ENCODE measurements at places on chromosomes 2 and 18.

- DNase-seq, result no peak
Measured at GRCh38 chr18:76167845-76168621, 327.0 kb downstream of the ZNF516 start.

GRCh38 chr2:196434217-196434616 is 205.3 kb upstream of the CCDC150 start:
- no peak for DNase-seq

- no peak for DNase-seq
Measured at GRCh38 chr2:31404302-31404701, 10.2 kb downstream of the XDH start.

DNA sequence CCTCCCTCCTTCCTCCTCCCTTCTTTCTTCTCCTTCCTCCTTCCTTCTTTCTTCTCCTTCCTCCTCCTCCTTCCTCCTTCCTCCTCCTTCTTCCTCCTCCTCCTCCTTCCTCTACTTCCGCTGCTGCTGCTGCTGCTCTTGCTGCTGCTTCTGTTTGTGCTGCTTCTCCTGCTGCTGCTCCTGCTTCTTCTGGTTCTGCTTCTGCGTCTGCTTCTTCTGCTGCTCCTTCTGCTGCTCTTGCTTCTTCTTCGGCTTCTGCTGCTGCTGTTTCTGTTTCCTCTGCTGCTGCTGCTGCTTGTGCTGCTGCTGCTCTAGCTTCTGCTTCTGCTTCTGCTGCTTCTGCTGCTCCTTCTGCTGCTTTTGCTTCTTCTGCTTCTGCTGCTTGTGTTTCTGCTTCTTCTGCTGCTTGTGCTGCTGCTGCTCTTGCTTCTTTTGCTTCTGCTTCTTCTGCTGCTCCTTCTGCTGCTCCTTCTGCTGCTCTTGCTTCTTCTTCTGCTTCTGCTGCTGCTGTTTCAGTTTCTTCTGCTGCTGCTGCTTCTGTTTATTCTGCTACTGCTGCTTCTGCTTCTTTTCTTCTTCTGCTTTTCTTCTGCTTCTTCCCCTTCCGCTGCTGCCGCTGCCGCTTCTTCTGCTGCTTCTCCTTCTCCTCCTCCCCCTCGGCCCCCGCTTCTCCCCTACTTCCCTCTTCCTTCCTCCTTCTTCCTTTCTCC is 8.6 kb downstream of the SNRNP27 start:
- DNase-seq, result no peak

DNA sequence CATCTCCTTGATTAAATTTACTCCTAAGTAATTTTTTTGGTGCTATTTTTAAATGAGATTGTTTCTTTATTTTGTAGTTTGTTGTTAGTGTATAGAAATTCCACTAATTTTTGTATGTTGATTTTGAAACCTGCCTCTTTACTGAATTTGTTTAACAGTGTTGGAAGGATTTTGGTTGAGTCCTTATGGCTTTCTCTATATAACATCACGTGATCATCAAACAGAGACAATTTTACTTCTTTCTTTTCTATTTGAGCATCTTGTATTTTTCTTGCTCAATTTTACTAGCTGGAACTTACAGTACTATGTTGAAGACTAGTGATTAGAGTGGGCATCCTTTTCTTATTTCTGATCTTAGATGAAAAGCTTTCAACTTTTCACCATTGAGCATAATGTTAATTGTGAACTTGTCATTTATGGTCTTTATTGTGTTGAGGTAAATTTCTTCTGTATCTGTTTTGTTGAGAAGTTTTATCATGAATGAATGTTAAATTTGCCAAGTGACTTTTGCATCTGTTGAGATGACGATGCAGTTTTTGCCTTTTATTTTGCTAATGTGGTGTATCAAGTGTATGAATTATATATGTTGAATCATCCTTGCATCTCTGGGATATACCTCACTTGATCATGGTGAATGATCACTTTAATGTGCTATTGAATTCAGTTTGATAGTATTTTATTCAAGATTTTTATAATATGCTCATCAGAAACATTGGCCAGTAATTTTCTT is 645.3 kb upstream of the DDX18 start:
- no peak for DNase-seq

DNA sequence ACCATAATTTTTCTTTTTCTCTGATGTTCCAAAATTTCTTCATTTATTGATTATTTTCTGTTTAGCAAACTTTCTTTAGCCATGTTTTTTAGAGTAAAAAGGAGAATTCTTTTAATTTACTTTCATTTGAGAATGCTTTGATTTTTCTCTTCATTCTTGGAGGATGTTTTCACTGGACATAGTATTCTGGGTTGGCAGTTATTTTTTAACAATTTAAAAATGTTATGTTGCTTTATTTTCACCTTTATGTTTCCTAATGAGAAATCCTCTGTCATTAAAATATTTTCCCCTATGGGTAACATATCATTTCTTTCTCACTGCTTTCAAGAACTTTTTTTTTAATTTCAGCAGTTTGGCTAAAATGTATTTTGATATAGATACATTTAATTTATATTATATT is 631.4 kb upstream of the CDH2 start:
- no peak for DNase-seq

DNA sequence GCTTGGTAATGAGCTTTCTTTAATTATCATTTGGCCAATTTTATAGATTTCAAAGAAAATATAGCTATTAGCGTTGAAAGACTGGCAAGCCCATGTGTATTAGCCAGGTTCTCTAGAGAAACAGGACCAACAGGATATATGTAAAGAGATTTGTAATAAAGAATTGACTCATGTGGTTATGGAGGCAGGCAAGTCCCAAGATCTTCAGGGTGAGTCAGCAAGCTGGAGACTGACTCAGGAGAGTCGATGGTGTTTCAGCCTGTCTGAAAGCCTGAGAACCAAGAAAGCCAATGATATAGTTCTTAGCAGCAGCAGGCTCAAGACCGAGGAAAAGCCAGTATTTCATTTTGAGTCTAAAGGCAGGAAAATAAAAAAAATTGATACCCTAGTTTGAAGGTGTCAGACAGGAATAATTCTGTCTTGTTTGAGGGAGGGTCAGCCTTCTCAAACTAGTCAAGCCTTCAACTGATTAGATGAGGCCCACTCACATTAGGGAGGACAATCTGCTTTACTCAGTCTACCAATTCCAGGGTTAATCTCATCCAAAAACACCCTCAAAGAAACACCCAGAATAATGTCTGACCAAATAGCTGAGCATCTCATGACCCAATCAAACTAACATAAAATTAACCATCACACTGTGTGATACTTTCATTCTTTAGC is 78.3 kb upstream of the CRIM1 start:
- no peak for DNase-seq
